ENCODE measurements at places on chromosomes 2 and 18.

- DNase-seq, result no peak
Measured at GRCh38 chr2:144523596-144524117, 3.7 kb upstream of the ZEB2 start.

DNA sequence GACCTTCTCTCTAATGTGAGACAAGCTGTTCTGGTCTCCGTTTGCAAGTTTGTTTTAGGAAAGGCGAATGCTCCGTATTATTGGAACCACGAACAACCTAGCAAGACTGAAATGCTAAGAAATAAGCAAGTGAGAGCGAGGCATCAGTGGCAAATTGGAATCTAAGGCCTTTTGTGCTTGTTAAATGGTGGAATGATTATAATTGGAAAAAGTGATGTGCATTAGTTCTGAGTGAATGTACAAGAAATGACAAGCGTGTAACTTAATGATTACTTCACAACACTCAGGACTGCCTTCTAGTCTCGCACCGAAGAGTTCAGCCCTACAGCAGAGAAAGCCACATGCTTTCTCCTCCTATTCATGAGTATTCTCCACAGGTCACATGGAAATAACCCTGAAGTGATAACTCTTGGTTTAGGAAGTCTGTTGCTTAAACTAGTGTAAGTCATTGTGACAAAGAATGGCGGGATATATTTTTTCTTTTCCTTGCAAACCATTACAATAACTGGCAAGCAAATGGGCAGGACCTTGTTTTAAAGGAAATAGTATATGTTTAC lies 392.2 kb upstream of the FIGN start:
- DNase-seq, result no peak

DNA sequence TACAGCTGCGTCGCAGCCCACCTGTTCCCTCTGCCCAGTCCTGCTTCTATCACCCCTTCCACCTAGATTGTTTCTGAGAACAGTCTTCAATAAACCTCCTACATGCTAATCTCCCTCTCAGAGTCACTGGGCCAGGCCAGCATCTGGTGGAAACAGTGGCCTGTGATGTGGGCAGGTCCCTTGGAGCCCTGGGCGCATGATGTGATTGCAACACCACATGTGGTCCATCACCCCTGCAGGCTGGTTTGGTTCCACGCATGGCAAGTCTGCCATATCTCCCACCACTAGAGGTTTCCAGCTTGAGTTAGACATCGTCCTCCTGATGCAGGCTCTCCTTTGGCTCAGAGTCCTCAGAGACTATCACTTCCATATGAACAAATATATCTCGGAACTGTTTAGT lies 83.5 kb downstream of the PRKCE start:
- DNase-seq, result no peak

GRCh38 chr2:40488101-40488601 lies 36.3 kb upstream of the SLC8A1 start:
- no peak for DNase-seq

DNA sequence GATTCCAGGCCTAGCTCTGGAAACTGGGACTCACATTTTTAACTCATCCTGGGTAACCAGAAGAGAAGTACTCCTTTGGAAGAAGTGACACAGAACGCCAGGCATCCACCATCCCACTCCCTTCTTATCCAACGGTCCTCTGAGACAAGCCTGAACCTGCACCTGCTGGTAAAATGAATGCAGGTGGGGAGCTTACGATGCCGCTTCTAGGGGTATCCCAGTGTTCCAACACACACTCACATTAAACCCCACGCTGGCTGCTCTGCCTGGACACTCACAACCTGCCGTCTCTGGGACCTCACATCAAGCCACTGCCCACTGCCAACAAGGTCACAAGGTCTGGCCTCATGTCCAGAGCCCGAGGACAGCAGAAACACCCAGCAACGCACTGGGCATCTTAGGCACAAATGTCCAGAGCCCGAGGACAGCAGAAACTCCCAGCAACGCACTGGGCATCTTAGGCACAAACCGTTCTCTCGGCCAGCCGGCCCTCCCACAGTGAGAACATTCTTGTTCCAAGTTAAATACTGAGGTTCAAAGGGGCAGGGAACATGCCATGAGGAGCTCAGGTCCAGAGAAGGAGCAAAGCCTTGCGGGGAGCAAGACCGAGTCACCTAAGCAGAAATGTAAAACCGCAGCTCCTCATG lies 9.9 kb downstream of the SLC66A2 start:
- no peak for DNase-seq

DNA sequence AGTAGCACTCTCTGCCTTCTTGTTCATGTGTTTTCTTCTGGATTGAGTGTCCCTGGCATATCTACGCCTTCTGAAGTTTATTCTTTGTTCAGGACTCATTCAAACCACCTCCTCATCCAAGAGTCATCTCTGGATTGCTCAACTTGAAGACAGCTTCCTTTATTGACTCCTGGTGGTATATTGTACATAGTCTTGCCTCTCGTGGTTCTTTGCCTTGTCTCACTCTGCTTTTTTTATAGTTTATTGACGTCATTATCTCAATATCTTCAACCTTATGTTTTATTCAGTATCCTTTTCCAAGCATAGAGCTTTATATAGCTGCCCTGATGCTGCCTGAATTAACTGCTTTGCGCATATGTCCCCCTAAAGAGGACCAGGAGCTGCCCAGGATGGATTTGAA lies 161.7 kb downstream of the INSIG2 start:
- no peak for DNase-seq

DNA sequence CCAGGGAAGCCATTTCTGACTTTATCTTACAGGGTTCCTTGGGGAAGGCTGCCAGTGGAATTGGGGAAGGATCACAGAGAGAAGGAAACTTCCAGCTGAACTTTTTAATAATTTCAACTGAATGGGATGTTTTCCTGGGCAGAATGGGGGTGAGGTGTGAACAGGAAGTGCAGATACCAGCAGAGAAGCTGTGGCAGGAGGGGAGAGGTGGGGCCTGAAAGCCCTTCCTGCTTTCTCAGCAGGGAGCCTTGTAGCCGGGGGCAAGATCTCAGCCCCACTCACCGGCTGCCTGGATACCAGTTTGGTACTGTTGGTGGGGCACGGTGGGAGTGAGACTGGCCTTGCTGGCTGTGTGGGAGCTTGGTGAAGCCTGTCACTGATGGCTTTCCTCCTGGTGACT lies 170.5 kb downstream of the ZBTB7C start:
- DNase-seq, result no peak

DNA sequence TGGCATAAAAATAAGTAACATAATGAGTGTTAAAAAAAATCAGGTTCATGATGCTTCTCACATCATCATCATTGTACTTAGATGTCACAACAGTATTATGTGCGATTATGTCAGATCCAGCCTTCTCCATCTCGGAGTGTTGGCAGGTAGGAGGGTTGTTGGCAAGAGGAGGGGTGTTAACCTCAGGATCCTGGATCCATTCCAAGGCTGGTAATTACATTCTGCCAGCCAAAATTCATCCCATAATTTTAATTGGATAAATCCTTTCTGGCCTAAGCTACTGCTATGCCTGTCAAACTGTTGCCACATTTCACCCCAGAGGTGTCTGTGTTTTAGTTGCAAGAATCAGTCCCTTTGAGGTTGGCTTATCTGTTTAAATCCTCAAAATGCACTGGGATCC lies 891 bp upstream of the FTCDNL1 start:
- DNase-seq, result no peak

- peak; percentile 34 for DNase-seq
Measured at GRCh38 chr18:59123588-59124369, 15.9 kb upstream of the SEC11C start.

DNA sequence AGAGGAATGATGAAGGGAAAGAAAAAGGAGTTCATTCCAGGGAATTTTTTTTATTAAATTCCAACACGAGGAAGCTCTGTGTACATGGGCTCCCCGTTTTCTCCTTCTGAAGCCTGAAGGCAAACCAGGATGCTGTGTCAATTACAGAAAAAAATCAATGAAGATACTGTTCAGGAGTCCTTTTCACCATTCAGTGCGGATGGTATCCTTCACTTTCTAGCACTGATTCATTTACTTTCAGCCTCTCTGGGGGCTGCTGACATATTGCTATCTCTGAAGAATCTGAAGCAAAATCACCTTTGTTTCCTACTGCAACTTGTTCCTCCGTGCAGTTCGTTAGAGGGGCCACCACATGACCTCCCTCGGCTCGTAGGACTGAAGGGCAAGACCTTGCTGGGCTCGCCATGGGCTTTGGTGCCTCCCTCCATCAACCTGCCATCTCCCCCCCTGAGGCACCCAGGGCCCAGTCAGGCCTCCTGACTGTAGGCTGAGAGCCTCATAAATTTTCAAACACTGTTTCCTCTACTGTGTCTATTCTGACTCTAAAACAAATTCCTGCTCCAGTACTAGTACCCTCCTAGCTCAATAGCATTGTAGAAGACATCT lies 25.5 kb upstream of the ST8SIA3 start:
- no peak for DNase-seq

- no peak for DNase-seq
Measured at GRCh38 chr2:3539836-3540235, 18.3 kb downstream of the RNASEH1 start.

DNA sequence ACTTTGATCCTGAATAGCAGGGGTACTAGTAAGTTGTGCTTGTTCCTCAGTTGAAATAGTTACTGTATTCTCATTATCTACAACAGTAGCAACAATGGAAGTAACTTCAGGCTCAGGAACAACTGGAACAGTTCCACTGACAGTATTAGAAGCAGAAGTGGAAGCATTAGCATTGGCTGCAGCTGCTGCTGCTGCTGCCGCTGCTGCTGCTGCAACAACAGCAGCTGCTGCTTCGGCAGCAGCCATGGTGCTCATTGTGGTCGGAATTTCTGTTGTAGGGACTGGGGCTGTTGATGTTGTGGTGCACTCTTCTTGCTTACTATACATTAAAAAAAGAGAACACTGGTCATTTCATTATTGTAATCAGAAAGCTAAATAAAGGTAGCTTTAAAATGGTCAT lies 40.8 kb downstream of the PRPF40A start:
- DNase-seq, result no peak

DNA sequence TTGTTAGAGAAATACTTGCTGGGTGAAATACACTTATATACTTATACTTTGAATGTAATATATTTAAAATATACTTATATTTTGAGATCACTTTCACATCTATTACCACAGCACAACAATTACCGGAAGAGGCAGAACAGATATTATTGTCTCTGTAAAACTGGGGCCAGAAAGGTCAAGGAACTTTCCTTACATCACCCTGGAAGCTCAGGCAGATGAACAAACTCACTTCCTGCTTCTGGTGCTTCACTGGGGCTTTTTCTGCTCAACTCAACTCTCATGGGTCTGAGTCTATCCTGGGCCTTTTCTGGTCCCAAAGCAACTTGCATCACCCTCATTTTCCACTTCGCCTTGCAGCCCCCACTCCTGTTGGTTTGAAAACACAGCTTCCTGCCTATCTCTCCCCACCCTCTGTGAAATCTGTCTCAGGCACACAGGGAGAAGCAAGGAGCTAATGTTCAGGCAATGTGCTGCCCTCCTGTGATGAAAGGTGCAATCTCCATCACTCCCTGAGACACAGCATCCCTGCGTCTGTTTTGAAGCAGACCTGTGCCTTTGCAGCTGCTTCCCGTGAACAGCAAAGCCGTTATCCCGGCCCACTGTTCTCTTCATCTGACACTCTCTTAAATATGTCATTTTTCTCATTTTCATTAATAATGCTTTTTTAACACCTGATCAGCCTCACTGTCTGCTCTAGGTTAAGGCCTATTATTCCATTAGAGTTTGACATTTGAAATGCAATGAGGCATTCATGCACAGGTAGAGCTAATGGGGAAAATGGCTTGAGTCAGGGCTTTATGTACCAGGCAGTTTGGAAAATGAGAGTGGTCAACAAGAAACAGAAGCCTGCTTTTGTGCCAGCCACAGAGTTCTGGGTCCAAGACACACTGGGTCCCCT lies 251.9 kb upstream of the CHAC2 start:
- DNase-seq, result no peak

DNA sequence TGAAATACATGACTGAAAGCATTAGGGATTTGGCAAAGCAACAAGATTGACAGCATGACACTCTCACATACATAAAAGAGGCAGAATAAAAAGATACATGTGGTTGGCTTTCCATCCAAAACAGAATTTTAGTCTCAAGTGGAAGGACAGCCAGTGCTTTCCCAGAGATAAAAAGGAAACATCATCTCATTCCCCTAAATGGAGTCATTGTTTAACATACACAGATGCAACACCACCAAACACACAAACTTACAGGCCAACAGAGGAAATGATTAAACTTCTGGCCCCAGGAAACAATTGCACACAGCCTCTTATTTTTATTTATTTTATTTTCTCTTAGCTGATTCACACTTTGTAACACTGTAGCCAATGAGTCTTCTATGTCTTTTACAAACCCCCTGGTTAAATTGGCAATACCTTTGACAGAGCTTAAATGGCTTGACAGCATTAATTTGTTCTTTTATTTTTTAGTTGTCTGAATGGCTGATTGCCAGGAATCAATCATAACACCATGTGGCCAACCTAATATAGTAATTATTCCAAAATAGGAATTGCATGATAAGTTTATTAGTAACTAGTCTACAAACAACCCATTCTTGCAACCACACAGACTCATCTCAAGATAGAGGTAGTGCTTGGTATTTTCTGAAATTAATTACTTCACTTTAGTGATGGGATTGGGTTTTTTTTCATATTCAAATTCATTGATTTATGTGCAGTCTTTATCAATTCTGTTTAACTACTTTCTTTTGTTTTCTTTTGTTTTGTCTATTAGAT lies 190.5 kb downstream of the RND3 start:
- DNase-seq, result no peak

- no peak for DNase-seq
Measured at GRCh38 chr2:105486762-105487141, 87.9 kb upstream of the FHL2 start.

DNA sequence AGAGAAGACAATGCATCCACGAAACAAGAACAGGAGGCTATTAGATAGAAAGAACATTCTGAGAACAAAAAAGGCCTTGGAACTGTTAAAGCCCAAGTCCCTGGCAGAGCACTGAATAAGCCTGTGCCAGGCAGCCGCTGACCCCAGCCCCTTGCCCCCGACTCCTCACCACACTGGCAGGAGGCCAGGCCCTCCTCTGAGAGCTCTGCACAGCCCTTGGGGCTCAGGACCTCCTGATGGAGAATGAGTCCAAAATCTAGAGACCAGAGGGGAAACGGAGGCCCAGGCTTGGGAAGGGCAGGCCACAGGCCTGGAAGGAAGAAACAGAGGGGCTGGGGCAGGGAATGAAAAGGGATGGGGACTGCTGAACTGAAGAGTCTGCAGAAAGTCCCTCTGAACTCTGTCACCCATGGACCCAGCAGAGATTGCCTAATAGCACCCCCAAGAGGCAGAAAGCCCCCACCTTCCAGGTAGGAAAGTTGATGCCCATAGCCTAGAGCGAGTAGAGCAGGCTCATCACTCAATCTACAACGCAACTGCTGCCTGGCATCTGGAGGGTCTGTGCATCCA lies 18.3 kb upstream of the TNS1 start:
- DNase-seq, result no peak

DNA sequence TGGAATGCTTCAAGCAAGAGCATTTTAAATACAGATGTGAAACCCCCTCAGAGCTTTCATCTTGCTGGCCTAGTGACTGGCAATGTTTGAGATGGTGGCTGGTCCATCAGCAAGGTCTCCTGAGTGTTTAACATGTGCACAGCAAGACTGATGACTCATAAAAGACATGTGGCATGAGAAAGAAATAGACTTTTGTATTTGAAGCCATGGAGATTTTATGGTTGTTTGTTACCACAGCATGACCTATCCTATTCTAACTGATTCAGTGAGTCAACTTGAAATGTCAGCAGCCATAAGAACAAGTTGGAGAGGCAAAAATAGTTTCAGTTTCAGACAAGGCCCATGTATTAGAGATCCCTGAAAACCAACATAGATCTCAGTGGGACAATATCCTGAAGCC lies 154.7 kb upstream of the LYPD1 start:
- DNase-seq, result no peak

Measured in stimulated activated CD4-positive, alpha-beta T cell treated with anti-CD3 and anti-CD28 coated beads, TNF-alpha, amount 100 ng/mL, for 48 hours (primary cell).